ENCODE measurements at places on chromosomes 4 and X. TPM values are rescaled to one million over a fixed set of nuclear protein-coding genes. Genes with fewer than 3 reads are reported as not detected.
A peak's percentile ranks its signal among the peaks of the same experiment; 100 is the strongest.

DNA sequence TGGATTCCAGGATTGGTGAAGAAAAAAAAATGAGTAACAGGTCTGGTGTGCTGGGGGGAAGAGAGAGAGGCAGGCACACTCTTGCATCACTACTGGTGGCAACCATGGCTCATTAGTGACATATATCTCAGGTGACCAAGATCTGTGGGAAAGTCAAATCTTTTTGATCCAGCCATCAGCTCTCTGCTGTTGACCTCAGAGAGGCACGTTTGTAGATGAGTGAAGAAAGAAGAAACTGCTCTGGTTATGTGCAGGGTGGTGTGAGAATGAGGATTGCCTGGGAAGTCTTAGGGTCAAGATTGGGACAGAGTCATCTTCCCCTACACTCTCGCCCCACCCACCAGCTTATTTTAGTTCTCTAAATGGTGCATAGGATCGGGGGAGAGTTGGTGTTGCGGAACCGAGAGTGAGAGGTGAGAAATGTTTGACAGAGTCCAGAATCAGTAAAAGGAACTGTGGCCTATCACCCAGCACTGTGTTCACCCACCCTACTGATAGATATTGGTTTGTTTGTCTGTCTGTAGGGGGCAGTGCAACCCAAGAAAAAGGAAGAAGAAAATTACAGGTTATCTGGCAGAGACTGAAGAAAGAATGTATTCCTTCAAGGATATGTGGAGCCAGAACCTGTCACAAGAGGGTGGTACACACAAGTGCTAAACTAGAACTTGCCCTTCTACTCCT is 21.9 kb downstream of the ARMCX6 start:
- DNase-seq: peak; percentile 75

DNA sequence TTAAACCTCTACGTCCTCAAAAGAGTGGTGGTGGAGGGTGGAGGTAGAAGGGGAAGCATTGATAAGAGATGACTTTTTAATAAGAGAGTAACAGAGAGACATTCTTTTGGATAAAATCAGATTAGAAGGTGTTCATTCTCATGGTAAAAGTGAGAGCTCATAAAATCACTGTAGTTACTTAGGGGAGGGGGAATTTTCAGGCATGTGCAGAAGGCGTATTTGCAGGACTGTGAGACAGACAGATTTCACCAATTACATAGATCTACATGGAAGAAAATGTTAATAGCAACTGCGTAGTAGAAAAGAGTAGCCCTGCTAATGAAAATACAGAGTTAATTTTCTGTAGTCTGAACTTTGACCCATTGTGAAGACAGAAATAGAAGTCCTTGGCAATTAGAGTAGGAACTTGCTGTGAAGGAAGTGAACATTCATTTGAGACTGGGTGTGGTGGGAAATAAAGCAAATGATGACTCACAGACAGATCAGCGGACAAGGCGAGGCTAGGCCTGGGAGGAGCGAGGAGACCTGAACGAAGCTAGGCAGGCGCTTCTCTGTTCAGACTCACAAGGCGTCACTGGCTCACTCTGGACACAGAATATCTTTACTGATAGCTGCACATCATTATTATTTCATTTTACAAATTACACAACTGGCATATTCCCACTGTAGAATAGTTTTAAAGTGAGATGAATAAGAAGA is 57.2 kb upstream of the FAM9C start:
- DNase-seq: peak; percentile 86

Gene MAGEB10
- not detected for total RNA-seq

Gene BRS3
- total RNA-seq: not detected

- no peak for DNase-seq
Measured at GRCh38 chrX:117274965-117275364, 812.2 kb upstream of the CT83 start.

- no peak for DNase-seq
Measured at GRCh38 chrX:11346121-11346682, 53.0 kb downstream of the AMELX start.

DNA sequence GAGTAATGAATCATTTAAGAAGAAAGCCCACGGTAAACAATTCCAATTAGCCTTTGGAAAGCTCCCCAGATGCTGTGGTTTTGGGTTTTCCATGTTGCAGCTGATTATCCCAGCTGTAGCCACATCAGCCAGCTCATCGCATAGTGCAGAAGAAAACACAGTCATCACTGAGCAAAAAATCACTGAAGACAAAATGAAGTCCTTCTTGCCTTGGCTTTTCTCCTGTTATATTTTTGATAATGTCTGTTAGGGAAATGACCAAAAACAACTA is 193.0 kb upstream of the C1QTNF7 start:
- DNase-seq: peak; percentile 98

- DNase-seq: no peak
Measured at GRCh38 chr4:1261107-1261928, 12.4 kb upstream of the CTBP1 start.

DNA sequence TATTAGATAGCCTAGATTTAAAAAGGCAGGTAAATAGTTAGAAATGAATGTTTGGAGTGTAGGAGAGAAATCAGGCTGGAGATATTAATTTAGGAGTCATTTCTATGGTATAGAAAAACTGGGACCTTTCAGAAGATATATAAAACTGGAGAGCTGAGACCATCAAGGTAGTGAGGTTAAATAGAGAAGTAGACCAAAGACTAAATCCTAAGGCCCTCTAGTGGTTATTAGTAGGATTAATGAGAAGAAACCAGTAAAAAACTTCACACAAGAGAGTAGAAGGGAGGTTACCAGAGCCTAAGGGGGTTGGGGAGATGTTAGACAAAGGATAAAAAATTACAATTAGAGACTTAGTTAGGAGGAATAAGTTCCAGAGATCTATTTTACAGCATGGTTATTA is 351.0 kb upstream of the SPANXN1 start:
- DNase-seq: no peak

GRCh38 chrX:136679531-136679930 is 31.6 kb downstream of the CD40LG start:
- no peak for DNase-seq

GRCh38 chr4:108118505-108118904 is 50.2 kb downstream of the LEF1 start:
- DNase-seq: no peak

DNA sequence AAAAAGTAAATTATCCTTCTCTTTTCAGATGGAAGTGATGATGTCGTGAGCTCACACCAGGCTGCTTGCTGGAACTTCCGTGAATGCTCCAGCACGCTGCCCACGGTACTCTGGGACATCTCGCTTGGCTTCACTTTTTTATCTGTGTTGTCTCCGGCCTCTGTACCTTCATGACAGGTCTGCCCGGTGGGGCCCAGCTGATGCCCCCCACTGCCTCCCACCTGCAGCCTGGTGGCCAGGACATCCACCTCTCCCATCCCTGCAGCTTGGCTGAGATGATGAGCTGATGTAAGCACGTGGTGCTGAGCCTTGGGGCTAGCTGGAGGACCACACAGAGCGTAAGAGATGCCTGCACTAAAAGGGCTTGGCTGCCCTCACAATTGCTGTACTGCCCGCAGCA is 59.0 kb upstream of the HELT start:
- no peak for DNase-seq

- DNase-seq: no peak
Measured at GRCh38 chr4:110007217-110007616, 94.5 kb downstream of the EGF start.

DNA sequence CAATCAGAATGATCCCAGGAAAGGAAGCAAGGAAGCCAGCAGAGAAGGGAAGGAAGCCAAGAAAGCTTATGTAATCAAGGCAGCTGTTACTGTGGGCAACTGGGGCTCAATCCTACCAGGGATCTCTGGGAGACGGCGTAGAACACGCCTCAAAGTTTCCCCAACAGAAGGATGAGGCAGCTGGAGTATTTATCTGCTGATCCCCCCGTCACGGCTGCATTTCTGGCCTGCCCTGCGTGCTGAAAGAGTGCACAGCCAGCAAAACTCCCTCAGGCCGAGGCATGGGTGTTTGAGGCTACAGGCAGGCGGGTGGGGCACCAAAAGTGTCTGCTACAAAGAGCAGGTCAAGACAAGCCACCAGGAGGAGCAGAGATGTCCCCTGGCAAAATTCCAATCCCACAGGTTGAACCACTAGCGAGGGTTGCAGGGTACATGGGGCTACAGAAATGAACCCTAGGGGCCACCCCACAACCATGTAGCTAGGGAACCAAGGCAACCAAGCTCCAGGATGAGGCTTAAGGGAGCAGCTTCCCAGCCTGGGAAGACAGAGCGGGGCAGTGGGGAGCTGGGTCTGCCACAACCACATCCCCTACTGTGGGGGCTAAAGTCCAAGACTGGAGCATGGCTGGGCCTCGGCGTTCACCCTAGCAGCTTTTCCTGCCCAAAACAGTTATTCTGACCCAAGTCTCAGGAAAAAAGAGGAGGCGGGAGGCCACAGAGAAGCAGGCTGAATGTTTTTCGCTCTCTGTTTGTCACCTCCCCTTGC is 113.4 kb downstream of the BCOR start:
- DNase-seq: peak; percentile 48

Gene PRDM5
- total RNA-seq: 12.8 TPM

Measured in IMR-90 (cell line).